PC-3 (cell line): ENCODE measurements at places on chromosomes 12 and 14. TPM values are rescaled to one million over a fixed set of nuclear protein-coding genes. Genes with fewer than 3 reads are reported as not detected.
A peak's percentile ranks its signal among the peaks of the same experiment; 100 is the strongest.

GRCh38 chr14:73712540-73713180 lies 1.5 kb downstream of the PNMA1 start:
- no peaks in the 10 kb centered on the region for H3K27me3 ChIP-seq
- H3K36me3 ChIP-seq = 0 out of 2 replicates have a peak, but pooled peaks cover 2% of the 10 kb centered on the region
- H3K4me3 ChIP-seq = peak overlapping the region; percentile 99
- peak overlapping the region; percentile 78 for H3K27ac ChIP-seq
- DNase-seq = peak; percentile 33
- H3K4me1 ChIP-seq = peaks cover 14% of the 10 kb centered on the region

- no peak overlapping the region for H3K27ac ChIP-seq
- no peak for DNase-seq
- H3K4me1 ChIP-seq = no peaks in the 10 kb centered on the region
Measured at GRCh38 chr12:25326326-25326725, 75.6 kb upstream of the KRAS start.

DNA sequence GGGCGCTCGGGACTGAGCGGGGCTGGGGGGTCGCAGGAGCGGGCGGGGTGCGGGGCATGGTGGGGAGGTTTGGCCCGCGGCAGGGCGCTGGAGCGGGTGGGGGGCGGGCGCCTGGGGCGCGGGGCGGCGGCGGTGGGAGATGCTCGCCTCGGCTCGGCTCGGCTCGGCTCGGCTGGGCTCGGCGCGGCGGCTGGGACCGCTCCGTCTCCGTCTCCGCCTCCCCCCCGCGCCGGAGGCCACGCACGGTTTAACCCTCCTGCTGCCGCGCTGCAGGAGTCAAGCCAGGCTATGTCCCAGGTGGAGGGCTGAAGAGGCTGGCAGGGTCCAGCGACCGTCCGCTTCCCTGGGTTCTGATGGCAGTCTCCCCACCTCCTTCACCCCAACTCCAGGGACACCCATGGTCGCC lies at the start of gene PIANP:
PIANP (minus strand) TSS at position 170 of the 406 bp plus-strand sequence. CDS start 2,754 bp downstream, outside the sequence.
- H3K4me1 ChIP-seq = no peaks in the 10 kb centered on the region
- no peaks in the 10 kb centered on the region for H3K36me3 ChIP-seq
- H3K4me3 ChIP-seq = peak within 1 kb of the TSS; percentile 35; the same call in 1 of the 2 replicates
- H3K27me3 ChIP-seq = peaks cover 33% of the 10 kb centered on the region
- no peak for DNase-seq

PDZRN4 gene
- total RNA-seq = not detected in 2 replicates
